ENCODE measurements at places on chromosomes 7 and 10.

GRCh38 chr10:17001297-17001744 is 128.3 kb downstream of the CUBN start:
- DNase-seq, result no peak

- DNase-seq, result no peak
These were observed 1.0 kb downstream of the CNPY1 start for GRCh38 chr7:155545348-155545747.

DNA sequence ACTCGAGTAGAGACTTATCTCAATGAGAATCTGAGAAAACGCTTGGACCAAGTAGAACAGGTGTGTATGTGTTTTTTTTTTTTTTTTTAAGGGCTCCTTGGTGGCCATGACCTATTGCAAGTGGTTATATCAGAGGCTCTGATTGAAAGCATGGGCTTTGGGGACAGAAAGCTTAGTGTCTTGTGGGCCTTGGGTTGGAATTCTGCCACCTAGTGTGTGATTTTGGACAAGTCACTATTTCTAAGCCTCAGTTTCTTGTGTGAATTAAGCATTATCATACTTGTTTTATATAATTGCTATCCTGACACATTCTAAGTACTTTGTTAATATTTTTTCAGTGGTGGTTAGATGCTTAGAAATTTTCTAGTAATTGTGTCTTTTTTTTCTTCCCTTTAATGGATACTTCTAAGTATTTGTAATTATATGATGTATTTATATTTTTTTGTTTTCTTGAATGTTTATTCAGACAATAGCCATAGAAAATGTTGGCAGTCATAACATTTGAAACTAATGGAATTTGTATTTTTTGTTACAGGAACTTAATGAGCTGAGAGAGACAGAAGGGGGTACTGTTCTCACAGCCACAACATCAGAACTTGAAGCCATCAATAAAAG is 33.1 kb downstream of the SMC3 start:
- no peak for DNase-seq

DNA sequence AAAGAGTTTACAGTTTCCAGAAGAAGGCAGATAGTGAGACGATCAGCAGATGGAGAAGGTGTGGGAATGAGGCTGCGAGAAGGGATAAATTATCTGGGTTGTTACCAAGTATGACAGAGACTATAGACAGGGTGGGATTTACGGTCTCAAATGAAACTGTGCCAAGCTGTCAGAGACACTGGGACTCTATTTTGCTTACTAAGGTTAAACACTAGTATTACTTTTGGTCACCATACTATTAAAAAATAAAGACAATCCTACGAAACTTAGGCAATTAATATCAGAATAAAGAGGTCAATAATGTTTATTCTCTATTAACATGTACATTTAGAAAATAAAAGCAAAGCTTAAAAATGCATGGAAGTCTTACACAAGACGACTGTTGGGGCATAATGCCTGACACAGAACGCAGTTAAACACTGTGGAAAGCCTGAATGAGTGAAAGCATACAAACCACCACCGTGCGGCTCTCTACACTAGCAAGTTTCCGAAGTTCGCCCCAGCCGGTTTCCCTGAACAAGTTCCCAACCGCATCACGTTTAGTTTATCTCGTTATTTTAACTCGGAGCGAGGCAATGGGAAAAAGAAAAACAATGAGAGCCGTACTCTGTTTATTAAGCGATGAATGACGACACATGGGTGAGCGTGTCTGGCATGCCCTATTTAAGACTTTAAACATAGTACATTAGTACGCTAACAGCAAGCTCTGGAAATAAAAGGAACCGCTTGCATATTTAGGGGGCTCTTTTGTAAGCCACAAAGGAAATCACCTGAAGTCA is 909 bp upstream of the CC2D2B start:
- DNase-seq, result peak; percentile 50

GRCh38 chr7:36652431-36652830 is 71.9 kb downstream of the AOAH start:
- no peak for DNase-seq

DNA sequence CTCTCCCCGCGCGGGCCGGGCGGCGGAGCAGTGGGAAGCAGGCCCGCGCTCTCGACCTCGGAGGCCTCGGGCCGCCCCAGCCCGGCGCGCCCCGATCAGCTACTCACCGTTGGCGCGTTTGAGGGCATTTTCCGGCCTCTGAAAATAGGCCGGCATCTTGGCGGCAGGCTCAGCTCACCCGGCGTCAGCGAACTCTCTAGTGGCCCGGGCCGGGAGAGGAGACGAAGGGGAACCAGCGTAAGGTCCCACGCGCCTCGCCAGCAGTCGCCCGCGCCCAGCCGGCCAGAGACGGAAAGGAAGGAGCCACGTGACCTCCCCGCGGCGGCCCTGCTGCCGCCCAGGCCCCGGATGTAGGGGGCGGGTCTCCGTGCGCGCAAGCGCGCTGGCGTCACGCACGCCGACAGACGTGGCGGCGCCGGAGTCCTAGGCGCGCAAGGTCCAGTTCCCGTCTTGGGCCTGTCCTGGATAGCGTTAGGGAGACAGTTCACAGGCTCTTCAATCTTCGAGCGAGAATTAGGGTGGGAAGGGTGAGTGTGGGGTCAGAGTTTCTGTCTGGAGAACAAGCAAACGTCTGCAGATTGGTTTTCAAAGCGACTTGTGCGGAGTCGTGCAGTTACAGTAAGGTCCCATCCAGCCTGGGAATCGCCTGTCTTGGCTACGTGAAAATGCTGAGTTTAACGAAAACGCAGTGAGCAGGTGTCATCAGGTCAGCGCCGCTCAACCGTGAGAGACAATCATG is at the start of gene EIF3A:
TSS of gene EIF3A (minus strand) at position 297 of the 739 bp plus-strand sequence. CDS start at position 156, 141 bp downstream.
- peak; percentile 98 for DNase-seq

DNA sequence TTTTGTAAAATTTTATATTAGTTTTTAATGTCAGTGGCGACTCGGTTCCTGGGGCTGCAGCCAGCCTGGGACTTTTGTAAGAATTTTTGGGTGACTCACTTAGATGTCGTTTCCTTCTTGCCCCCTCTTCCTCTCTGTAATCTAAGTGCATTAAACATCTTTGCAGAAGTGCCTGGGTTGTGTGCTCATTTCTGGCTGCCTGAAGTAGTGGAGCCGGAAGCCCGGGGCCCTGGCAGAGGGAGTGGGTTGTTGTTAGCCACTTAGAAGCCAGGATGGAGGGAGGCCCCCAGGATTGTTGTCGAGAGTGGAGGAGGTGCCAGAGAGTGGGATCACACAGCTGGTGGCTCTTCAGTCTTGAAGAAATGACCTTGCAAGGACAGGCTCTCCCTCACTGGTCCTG is 11.0 kb upstream of the TRIM8 start:
- no peak for DNase-seq

GRCh38 chr10:69265521-69265920 is 12.8 kb upstream of the HK1 start:
- no peak for DNase-seq

DNA sequence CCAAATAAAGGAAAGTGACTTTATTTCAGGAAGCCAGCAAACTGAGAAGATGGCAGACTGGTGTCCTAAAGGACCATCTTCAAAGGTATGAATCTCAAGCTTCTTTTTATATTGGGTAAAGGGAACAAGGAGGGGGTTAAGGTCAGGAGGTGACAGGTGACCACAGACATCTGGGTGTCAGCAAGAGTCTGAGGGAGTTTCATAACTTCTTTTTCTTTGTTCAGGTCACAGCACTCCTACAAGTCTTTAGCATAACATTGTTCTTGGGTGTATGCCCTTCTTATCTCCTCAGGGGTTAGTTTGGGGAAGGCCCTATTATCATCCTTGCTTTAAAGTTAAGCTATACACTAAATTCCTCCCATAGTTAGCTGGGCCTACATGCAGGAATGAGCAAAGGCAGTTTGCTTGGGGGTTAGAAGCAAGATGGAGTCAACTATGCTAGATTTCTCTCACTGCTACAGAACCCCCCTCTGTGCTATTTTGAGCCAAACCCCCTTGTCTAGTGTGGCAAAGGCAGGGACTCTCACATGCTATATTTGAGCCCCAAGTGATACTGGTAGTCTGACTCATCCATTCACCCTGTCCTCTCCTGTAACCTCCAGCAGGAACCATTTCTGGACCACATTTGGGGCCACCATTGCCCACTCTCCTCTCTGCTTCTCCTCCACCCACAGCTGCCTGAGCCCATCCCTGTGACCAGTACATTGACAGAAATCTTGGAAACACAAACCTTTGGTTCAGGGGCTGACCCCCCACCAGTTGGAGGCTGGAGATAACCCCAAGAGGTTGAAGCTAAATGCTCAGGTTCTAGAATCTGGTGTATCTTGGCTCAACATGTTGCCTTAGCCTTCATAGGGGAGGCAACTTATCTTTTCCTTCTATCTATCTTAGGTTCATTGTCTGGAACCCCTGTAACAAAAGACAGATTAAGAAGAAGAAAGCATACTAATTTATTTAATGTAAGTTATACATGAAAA is 55.5 kb upstream of the LRGUK start:
- no peak for DNase-seq

DNA sequence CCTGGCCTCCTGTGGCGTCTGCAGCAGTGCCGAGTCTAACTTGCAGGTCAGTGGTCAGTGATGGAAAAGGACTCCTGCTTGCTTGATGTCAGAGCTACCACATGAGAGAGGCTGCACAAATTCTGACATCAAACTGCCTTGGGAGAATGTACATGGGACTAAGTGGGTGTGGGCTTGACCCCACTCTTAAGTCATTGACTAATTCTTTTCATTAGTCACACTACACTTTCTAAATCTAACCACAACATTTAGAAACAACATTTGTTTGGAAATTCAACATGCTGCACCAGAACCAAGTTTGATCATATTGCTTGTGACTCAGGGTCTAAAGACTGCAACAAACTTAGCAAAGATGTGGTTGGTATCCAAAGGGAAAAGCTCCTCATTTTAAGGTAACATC is 24.4 kb upstream of the CDC14C start:
- DNase-seq, result no peak

- DNase-seq, result no peak
These were observed 530.1 kb downstream of the ANKRD7 start for GRCh38 chr7:118754608-118755007.

GRCh38 chr7:75798770-75799169 is 14.8 kb downstream of the CCL24 start:
- no peak for DNase-seq

DNA sequence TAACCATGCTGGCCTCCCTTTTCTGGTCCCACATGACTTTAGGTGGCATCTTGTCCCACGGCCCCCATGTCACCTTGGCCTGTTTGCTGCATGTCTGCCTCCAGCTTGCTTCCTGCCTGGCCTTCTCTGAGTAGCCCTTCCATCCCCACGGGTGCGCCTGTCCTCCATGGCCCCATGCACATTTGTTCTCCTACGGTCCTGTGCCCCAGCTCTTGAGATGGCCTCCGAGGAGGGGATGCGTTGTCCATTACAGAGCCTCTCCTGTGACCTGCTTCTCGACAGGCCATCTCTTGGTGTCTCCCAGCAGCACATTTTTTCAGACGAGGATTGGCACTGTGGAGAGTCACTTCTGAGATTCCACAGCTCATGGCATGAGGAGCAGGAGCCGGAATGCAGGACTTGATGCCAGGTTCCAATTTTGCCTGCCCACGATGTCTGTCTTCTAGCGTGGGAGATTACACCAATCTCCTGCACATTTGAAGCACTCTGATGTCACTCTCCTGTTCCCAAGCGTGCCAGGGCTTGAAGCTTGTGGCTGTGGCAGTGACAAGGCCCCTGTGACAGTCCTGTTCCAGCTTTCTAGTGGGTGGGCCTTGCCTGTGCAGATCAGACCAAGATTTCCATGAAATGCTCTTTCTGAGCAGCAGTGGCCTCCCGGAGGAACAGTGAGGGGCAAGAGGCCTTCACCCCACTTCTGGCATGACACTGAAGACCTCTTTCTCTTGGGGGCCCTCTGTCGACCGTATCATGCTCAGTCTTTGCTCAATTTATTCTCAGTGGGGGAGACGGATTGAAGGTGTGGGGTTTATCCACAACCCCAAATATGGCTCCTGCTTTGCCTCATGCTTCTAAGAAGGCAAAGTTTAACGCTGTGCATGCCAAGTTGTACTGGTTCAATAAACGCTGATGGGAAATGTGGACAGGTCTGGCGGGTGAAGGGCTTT is 13.4 kb downstream of the WDFY4 start:
- DNase-seq, result no peak

DNA sequence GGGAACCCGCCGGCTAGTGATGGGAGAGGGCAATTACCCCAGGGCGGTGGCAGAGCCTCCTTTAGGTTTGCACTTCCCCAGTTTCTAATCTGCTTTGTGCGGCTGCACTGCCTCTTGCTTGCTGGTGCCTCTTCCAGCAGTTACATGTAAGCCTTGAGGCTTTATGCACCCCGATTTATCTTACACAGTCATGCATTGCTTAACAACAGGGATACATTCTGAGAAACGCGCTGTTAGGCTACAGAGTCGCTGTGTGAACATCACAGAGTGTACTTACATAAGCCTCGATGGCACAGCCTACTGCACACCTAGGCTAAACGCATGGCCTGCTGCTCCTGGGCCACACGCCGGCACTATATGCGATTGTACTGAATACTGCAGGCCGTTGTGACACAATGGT is 155.6 kb upstream of the MKI67 start:
- DNase-seq, result no peak

GRCh38 chr7:142451296-142451695 is 193.4 kb upstream of the PRSS58 start:
- no peak for DNase-seq

GRCh38 chr10:55897490-55897921 is 463.6 kb downstream of the ZWINT start:
- no peak for DNase-seq

GRCh38 chr10:77666821-77667220 is 29.2 kb upstream of the KCNMA1 start:
- no peak for DNase-seq

- DNase-seq, result no peak
These were observed 135.5 kb downstream of the BICC1 start for GRCh38 chr10:58648131-58648530.

GRCh38 chr7:41881331-41882130 is 178.6 kb upstream of the INHBA start:
- no peak for DNase-seq

DNA sequence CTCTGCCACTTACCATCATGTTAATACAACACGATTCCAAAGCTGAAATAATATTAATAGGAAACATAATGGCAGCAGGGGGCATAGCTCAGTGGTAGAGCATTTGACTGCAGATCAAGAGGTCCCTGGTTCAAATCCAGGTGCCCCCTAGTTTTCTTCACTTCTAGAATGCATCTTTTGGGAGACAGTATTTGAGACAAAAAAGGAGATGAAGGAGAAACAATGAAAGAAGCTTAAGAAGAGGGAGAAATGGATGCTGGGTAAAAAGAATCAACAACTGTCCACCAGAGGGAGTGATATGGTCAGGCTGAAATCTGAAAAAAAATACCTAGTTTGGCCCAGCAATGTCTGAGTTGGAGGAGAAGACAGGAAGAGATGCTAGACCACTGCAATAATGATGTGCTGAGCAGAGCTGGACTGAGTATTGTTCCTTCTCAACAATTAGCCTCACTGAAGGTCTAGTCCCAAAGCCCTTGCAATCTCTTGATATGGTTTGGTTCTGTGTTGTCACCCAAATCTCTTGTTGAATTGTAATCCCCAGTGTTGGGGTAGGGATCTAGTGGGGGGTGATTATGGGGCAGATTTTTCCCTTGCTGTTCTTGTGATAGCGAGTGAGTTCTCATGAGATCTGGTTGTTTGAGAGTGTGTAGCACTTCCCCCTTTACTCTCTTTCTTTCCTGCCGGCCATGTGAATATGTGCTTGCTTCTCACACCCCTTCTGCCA is 48.3 kb downstream of the ZNF783 start:
- DNase-seq, result peak; percentile 80

- no peak for DNase-seq
These were observed 622.2 kb downstream of the GALNT17 start for GRCh38 chr7:71753956-71754664.

All from AG08396 (cell line).